ENCODE measurements at places on chromosomes 4 and X.

DNA sequence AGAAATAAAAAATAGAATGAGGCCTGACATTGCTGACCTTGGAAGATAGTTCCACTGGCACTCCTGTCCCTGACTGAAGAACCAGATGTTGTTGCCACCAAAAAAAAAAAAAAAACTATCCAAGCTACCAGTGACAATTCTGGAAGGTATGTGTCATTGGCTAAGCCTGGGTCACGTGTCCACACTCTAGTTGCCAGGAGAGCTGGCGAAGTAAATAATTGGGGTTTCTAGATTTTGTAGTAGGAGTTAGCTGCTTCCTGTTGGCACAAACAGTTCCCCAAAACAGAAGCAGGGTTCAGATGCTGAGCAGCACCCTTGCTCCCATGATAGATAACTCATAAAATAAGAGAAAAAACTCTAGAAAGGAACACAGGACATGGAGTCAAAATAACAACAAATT lies 20.5 kb downstream of the MND1 start:
- no peaks in the 10 kb centered on the region for H3K36me3 ChIP-seq
- H3K27ac ChIP-seq = no peak overlapping the region
- no peaks in the 10 kb centered on the region for H3K27me3 ChIP-seq
- peak; percentile 16 for DNase-seq
- no peaks in the 10 kb centered on the region for H3K4me1 ChIP-seq
- no peak overlapping the region for H3K4me3 ChIP-seq

DNA sequence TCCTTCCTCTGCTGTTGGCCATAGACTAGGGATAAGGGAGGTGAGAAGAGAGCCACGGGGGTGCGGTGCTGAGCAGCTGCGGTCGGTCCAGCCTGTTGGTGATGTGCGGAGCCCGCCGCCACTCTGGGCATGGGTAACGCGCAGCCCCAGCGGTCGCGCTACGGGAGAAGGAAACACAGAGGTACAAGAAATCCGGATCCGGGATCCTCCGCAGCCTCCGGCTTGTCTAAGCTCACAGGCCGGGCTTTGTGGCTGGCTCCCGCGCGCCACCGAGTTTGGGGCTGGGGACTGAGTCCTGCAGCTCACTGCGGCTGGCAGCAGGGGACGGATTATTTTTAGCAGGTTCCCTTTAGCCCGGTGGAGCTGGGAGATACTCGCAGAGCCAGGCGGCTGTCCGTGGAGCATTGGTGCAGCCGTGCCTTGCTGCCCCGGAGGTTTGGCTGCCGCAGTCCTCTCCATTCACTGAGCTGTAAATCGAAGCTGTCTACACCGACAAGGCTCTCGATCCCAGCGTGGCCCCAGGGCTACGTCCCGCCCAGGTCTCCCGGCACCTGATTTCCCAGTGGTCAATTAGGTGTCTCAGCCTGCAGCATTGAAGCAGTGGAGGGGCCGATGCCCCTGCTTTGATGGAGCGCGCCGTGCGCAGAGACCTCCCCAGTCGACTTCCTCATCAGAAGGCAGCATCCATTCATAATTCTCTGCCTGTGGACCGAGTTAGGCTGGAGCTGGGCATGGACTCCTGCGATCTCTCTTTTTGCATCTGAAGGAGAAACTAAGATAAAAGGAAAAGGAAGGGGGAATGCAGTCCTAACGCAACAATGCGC lies 81.9 kb upstream of the SCML1 start:
- H3K4me1 ChIP-seq = peaks cover 8% of the 10 kb centered on the region
- no peaks in the 10 kb centered on the region for H3K27me3 ChIP-seq
- no peak for DNase-seq
- no peaks in the 10 kb centered on the region for H3K36me3 ChIP-seq
- peak overlapping the region; percentile 41 for H3K4me3 ChIP-seq

- no peak for DNase-seq
- H3K27me3 ChIP-seq = no peaks in the 10 kb centered on the region
- H3K4me3 ChIP-seq = no peak overlapping the region
Measured at GRCh38 chrX:100654261-100654660, 10.3 kb downstream of the SRPX2 start.

GRCh38 chr4:112673686-112674085 lies 36.7 kb downstream of the LARP7 start:
- no peak overlapping the region for H3K27ac ChIP-seq
- no peaks in the 10 kb centered on the region for H3K36me3 ChIP-seq
- H3K27me3 ChIP-seq = no peaks in the 10 kb centered on the region
- DNase-seq = no peak
- no peaks in the 10 kb centered on the region for H3K4me1 ChIP-seq

DNA sequence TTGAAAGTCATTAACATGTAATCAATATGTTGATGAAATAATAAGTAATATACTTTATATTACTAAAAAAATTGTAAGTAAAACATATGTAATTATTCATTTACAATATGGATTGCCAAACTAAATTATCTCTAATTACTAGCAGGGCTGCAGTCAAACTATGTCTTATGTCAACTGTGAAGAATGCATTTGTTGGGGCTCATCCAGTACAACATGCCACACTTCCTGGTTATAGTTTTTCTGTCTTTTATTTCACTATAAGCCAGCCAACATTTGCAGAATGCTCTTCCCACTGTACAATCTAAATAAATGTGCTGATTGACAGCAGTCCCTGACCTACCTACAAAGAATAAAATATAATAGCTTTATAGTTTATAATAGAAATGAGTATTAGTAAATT lies 975.4 kb upstream of the NDST4 start:
- no peaks in the 10 kb centered on the region for H3K4me1 ChIP-seq
- no peak overlapping the region for H3K4me3 ChIP-seq
- no peaks in the 10 kb centered on the region for H3K27me3 ChIP-seq
- H3K36me3 ChIP-seq = no peaks in the 10 kb centered on the region
- no peak overlapping the region for H3K27ac ChIP-seq

DNA sequence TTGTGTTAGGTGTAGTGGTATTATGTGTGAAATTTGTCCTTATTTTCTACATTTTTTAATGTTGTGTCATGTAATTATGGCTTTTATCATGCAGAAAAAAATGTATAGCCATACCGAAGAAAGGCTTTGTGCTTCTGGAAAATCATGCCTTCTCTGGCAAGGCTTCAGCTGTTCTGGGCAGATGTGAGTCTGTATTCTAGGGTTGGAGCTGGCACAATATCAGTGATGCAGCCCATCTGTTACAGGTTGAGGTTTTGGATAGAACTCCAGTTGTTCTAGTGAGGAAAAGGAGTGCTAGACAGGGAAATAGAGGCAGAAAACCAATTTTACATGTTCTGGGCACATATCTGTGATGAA lies 44.8 kb upstream of the PRSS12 start:
- peaks cover 9% of the 10 kb centered on the region for H3K27me3 ChIP-seq
- no peaks in the 10 kb centered on the region for H3K4me1 ChIP-seq
- no peak overlapping the region for H3K27ac ChIP-seq
- no peak overlapping the region for H3K4me3 ChIP-seq
- no peak for DNase-seq

DNA sequence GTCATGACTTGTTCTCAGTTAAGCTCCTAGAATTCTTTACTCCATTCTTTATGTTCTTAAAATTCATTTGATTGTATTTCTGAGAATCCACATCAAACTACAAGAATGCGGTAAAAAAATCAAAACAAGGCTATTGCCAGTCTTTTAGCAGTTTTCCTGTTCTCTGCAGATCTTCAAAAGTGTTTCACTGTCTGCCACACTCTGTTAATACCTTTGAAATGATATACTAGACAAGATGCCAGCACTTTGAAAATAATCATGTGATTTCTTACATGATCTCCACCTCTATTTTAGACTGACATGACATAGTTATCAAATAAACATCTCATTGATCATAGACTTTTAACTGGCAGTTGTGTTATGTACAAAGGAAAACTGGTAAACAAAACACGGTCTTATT lies 30.1 kb upstream of the GPRIN3 start:
- no peak overlapping the region for H3K27ac ChIP-seq
- H3K4me1 ChIP-seq = no peaks in the 10 kb centered on the region
- no peaks in the 10 kb centered on the region for H3K36me3 ChIP-seq
- no peak overlapping the region for H3K4me3 ChIP-seq
- H3K27me3 ChIP-seq = no peaks in the 10 kb centered on the region

DNA sequence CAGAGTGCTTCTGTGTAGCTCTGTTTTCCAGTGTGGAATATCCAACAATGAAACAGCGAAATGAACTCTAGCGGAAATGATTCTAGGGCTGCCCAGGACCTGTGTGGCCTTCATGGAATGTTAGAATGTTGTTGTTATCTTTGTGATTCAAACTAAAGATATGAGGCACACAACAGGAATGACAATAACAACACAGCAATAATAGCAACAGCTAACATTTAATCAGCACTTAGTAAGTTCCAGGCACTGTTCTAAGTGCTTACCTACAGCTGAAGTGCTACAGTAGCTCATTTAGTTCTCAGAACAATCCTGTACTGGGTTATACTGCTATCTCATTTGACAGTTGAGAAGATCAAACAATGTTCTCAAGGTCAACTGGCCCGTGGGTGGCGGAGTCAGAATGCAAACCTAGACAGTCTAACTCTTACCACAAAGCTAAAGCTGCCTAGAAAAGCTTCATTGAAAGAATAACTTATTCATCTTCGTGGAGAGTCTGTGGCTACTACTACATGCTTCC lies 63.7 kb downstream of the MAML3 start:
- no peaks in the 10 kb centered on the region for H3K36me3 ChIP-seq
- H3K27me3 ChIP-seq = no peaks in the 10 kb centered on the region
- DNase-seq = no peak
- H3K4me1 ChIP-seq = peaks cover 8% of the 10 kb centered on the region
- no peak overlapping the region for H3K4me3 ChIP-seq
- no peak overlapping the region for H3K27ac ChIP-seq

GRCh38 chr4:63218856-63219255 lies 1190.4 kb downstream of the TECRL start:
- H3K4me3 ChIP-seq = no peak overlapping the region
- no peaks in the 10 kb centered on the region for H3K36me3 ChIP-seq
- H3K4me1 ChIP-seq = no peaks in the 10 kb centered on the region
- no peaks in the 10 kb centered on the region for H3K27me3 ChIP-seq
- no peak for DNase-seq

DNA sequence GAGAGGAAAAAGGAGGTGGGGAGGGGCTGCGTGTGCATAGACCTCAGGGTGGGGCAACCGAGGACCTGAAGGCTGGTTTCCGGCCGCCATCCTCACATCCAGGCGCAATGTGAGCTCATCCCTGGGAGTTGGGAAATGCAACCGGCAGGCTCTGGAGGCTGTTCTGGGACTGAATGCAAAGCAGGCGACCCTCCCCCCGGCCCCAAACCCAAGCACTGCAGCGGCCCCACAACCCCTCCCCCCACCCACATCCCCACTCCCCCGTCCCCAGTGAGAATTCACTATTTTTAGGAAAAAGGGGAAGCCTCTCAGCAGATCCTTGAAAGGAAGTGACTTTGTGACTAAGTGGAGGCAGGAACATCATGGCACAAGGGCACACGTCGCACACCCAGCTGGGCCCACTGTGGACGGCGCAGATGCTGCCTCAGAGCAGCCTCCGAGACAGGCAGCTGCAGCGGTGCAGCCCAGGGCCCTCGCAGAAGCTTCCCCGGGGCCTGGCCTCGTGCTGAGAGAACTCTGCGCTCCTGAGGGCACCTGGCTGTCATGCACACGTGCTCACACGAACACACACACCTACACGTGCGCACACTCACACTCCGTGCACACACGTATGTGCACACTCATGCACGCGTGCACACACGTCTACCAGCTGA lies 1.3 kb upstream of the PDE6B start:
- no peaks in the 10 kb centered on the region for H3K4me1 ChIP-seq
- DNase-seq = no peak
- no peaks in the 10 kb centered on the region for H3K36me3 ChIP-seq
- H3K27ac ChIP-seq = no peak overlapping the region

DNA sequence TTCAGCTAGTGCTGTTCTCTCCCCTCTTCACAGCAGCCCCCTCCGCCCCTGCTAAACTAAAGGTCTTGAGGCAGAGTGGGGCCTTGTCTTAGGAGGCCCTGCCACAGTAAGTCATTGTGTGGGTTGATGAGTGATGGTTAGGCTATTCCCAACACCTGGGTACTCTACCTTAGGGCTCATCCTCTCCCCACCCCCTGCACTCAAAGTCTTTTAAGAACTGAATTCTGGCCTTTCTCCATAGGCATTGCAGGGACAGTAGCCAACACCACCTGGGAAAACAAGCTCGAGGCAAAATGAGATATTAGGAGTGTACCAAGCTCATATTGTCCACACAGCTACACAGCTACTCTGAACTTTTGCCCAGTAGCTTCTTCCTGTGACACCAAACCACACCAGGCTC lies 42.5 kb downstream of the RAB40AL start:
- H3K4me1 ChIP-seq = no peaks in the 10 kb centered on the region
- no peaks in the 10 kb centered on the region for H3K36me3 ChIP-seq
- no peak for DNase-seq
- H3K27ac ChIP-seq = no peak overlapping the region
- no peaks in the 10 kb centered on the region for H3K27me3 ChIP-seq

DNA sequence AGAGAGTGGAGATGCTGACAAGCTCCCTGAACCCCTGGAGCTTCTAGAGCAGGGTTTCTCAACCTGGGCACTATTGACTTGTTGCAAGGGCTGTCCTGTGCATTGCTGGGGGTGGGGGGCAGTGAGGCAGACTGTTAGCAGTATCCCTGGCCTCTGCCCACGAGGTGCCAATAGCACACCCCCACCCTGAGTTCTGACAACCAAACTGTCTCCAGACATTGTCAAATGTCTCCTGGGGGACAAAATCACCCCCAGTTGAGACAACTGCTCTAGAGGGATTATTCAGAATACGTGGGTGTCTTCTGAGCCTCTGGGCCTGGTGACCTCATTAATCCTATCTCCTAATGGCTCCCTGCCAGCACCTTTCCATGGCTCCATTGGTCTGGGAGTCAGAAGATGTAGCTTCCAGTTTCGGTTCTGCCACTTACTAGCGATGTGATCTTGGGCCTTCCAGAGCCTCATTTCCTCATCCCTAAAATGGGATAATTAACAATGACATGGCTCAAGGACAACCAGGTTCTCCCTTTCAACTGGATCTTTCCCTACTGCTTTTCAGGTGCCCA lies 17.6 kb upstream of the PJA1 start:
- no peak overlapping the region for H3K4me3 ChIP-seq
- H3K27me3 ChIP-seq = no peaks in the 10 kb centered on the region
- no peaks in the 10 kb centered on the region for H3K4me1 ChIP-seq
- DNase-seq = no peak
- H3K27ac ChIP-seq = no peak overlapping the region

DNA sequence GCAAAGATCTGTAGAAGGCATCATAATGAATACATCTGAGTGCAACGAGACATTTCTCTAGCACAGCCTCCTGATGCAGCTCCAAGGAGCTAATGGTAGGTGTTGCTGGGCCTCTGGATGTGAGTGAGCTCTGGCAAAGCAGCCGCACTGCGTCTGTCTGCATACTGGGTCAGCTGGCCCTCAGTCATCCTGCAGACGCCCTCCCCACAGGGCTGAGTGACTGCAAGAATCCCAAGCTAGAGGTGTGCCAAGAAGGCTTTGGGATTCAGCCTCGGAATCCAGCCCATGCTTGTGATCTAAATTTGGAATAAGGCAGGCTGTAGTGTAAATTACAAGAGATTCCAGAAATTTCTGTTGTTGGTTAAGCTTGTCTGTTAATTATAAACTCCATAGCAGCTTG lies 18.5 kb downstream of the HERC3 start:
- peak overlapping the region; percentile 91 for H3K27ac ChIP-seq
- peaks cover 33% of the 10 kb centered on the region for H3K36me3 ChIP-seq
- no peak for DNase-seq
- peaks cover 56% of the 10 kb centered on the region for H3K4me1 ChIP-seq
